Cerebellar cortex (tissue), 1 donor: ENCODE measurements at places on chromosomes 1 and 21.

DNA sequence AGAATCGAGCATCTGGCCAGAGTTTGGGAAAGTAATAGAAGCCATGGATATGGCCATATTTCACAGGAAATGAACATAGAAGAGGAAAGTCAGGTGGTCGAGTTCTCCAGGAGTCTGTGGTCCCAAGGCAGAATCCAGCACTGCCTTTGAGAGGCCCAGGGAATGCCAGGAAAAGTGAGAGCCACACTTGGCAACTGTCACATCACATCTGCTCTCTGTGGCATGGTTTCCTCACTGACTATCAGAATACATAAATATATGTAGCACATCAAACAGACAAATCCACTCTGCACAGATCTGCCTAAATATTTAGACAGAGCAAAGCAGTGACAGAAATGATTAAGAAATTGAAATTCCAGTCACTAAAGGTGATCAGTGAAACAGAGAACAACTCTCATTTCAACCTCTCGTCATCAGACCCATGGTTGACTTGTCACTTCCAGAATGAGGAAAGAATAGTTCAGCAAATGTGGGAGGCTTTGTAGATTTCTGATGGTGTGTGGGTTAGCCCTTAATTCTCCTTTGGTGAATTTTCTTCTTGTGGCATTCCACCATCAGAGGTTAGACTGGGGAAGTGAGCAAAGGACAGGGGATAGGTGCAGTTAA, 58.8 kb upstream of the MAN1A2 start:
- DNase-seq: no peak

- no peak for DNase-seq
Measured at GRCh38 chr1:14561014-14561693, 37.3 kb upstream of the KAZN start.

- no peak for DNase-seq
Measured at GRCh38 chr1:14010476-14010875, 310.5 kb downstream of the PRDM2 start.

GRCh38 chr1:234125283-234125682, 220.8 kb downstream of the SLC35F3 start:
- DNase-seq: no peak

GRCh38 chr1:180617774-180618395, 13.9 kb upstream of the XPR1 start:
- no peak for DNase-seq

DNA sequence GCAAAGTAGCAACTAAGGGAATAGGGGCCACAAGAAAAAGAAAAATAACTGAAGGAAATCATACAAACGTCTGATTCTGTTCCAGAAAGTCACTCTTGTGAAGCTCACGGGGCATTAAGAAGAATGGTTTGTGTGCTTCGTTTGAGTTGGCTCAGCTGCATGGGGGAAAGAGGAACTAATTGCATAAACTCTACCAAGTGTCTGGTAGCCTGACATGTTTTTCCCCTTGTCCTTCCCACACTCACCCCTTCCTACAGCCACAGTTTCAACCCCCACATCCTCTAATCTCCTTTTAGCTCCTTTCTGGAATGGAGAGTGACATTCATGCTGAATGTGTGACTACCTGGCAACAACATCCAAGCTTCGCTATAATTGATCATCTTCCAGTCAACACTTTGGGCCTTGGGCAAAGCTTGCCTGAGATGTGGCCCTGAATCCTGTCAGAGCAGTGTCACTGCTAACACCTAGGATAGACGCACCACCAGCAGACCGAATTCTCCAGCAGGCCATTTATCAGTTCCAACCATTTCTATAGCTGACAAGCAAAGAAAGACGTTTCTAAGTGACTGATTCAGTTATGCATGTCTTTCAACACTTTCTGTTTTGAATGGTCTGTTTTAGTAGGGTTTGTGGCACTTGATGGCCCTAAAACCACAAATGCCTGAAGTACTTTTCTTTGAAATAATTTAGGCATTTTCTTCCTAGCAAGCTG, 439.6 kb downstream of the TTLL7 start:
- no peak for DNase-seq

- no peak for DNase-seq
Measured at GRCh38 chr1:117235863-117236465, 25.2 kb upstream of the VTCN1 start.

DNA sequence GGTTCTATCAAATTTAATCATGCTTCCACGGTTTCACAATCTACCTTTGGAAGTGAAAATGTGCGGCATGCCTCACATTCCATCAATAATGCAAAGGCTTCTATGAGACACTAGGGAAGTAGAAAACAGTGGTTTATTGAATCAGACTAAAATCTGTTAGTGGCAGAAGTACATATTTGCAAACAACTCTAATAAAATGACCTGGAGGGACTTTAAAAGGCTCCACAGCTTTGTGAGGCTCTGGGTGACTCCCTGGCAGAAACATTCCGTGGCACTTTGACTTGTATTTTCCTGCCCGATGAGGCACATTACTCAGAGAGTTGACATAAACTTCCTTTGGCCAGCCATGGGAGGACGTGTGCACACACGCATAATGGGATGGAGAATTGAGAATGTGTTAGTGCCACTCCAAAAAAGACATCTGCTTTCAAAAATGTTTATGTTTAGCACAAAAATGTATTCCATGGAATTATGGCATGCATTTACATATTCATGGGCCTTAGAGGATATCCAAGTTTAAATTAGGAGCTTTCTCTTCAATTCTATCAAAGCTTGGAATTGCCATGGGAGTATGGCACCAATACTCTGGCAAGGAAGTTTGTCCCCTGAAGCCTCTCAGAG, 60.0 kb upstream of the SSX2IP start:
- DNase-seq: no peak

- DNase-seq: no peak
Measured at GRCh38 chr1:50421768-50422674, 1.2 kb downstream of the DMRTA2 start.

DNA sequence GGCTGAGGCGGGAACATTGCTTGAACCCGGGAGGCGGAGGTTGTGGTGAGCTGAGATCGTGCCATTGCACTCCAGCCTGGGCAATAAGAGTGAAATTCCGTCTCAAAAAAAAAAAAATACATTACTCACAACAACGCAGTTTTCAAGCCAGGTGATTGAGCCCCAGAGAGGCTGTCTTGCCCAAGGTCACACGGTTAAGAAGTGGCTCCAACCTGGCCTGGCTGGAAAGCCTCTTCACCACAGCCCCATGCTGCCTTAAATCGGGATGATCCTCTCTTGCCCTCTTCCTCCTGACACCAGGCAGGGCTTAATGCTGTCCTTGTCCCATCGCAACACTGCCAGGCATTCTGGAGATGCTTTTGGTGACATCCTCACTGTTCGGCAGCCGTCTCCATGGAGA, 21.6 kb downstream of the DRAXIN start:
- DNase-seq: no peak

DNA sequence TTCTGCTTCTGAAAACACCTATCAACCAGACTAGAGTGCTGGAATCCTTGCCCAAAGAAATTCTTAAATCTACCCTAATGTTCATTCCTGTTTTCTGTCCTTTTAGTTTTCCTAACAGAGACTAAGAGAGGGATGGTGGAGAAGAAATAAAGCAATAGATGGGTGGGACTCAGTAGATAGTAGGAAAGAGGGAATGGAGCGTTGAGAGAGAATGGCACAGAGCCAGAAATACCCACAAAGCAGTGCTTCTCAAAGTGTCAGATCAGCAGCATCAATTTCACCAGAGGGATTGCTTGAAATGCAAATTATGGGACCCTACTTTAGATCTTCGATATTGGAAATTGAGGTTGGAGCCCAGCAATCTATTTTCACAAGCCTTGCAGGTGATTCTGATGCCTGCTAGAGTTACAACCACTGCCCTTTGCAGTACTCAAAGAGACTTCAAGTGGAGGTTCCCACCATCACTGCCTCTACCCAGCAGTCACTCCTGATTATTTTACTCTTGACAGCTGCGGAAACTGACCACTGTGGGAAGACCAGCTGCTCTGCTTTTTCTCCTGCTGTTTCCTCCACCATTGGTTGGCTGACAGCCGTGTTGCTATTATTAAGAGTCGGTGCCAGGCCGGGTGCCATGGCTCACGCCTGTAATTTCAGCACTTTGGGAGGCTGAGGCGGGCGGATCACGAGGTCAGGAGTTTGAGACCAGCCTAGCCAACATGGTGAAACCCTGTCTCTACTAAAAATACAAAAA, 11.4 kb upstream of the PRPF3 start:
- no peak for DNase-seq

DNA sequence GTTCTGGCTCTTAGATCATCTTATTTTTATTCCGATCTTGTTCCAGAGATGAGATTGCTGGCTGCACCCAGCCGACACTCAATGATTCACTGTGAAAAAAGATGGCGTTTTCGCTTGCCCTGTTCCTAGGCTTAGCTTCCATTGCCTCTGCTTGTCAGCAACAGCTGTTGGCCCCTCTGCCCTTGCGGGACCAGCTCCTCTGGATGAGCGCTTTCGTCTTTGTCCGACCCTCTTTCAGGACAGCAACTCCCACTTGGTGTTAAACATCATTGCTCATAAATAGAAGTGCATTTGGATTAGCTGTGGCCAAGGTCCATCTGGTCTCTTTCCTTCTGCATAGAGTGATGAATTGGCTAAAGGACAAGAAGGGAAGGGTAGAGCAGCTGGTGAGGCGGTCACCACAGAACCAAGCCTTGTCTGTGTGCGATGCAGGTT, 43.5 kb upstream of the SCCPDH start:
- DNase-seq: peak; percentile 94

- no peak for DNase-seq
Measured at GRCh38 chr1:234217316-234217840, 155.9 kb upstream of the COA6 start.

- no peak for DNase-seq
Measured at GRCh38 chr1:150407330-150407729, 43.4 kb downstream of the RPRD2 start.

GRCh38 chr21:26794597-26795411, 50.4 kb downstream of the ADAMTS1 start:
- no peak for DNase-seq

DNA sequence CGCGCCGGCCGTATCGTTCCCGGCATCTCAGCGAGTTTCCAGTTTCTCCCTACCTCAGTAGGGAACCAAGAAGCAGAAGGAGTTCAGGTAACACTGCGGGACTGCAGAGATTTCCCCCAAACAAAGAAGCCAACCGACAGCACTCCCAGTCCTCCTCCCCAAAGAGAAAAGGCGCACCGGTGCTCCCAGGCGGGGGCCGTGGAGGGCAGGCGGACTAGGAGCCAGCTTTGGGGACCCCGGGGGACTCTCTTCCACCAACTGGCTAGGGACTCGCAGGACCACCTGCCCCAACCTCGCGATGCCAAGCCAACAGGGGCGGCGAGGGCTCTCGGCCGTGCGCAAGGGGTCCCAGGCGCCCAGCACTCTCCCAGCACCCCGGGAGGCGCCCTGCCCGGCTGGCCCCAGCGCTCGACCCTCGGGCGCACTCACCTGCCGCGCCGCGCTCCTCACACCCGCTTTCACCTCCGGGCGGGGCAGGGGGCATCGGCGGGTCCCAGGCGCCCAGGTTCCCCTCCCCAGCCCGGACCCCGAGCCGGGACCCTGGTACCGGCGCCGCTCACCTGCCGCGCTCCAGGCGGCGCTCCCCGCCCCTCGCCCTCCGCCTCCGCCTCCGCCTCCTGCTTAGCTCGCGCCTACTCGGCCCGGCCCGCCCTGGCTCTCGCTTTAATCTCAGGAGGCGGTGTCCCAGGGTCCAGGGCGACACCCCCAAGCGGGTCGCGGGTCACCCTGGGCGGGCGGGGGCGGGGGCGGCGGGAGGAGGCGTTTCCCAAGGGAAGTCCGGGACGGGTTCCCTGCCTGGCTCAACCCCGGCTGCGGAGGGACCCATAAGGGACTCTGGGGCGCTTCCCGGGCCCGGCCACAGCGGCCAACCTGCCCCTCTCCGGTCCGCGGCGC, at the start of gene TMPRSS2:
TMPRSS2 (minus strand) TSS at position 638 of the 894 bp plus-strand sequence. CDS start 10,025 bp downstream, outside the sequence.
- DNase-seq: no peak

- DNase-seq: no peak
Measured at GRCh38 chr1:45957684-45958083, 154.3 kb downstream of the MAST2 start.

- DNase-seq: no peak
Measured at GRCh38 chr1:176694713-176695112, 231.7 kb downstream of the PAPPA2 start.

DNA sequence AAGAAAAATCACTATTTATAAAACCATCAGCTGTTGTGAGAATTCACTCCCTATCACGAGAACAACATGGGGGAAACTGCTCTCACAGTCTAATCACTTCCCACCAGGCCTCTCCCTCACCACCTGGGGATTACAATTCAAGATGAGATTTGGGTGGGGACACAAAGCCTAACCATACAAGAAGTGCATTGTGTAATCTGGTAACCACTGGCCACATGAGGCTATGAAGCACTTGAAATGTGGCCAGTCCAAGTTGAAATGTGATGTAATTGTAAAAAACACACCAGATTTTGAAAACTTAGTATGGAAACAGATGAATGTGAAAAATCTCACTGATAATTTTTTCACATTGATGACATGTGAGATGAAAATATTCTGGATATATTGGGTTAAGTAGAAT, 293.8 kb downstream of the TTLL7 start:
- no peak for DNase-seq

GRCh38 chr1:172442843-172443565, 865 bp downstream of the PIGC start:
- DNase-seq: no peak

DNA sequence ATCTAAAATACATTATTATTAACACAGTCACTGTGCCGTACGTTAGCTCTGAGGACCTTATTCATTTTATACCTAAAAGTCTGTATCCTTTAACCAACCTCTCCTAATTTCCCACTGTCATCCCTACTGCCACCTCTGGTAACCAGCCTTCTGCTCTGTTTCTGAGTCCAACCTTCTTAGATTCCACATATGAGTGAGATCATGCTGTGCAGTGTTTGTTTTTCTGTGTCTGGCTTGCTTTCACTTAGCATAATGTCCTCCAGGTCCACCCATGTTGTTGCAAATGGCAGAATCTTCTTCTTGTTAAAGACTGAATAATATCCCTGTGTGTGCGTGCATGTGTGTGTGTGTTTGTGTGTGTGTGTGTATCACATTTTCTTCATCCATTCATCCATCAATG, 64.2 kb downstream of the ETS2 start:
- DNase-seq: no peak

DNA sequence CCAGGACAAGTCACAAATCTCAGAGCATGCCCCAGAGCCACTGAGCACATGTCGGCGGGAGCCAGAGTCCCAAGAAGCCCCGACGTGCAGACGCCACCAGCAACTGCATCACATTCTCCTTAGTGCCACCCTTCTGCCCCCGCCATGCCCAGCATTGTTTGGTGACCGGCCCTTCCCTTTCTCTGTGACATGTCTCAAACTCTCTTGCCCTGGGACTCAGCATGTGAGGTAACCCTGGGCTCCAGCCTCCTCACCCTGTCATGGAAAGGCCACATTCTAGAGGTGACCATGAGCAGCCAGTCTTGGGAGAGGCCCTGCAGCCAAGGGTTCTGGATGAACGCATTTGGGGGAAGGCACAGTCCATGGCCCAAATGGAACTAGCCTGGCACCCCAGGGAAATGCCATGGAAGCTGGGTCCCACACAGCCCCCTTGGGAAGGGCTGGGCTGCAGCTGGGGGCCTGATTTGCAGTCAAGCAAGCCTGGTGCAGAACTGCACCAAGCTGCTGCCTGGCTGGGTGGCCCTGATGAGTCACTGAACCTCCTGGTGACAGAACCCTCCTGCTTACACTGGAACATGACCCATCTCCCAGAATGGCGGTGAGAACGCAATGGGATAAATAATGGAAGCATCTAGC, 94.4 kb downstream of the ITPKB start:
- no peak for DNase-seq

- DNase-seq: no peak
Measured at GRCh38 chr21:38293113-38293512, 36.3 kb downstream of the KCNJ15 start.
